ENCODE measurements at places on chromosomes 5 and 9. TPM values are rescaled to one million over a fixed set of nuclear protein-coding genes. Genes with fewer than 3 reads are reported as not detected.
A peak's percentile ranks its signal among the peaks of the same experiment; 100 is the strongest.

The FANCC gene
- 24.5 TPM for total RNA-seq

The MEIKIN gene
- not detected for total RNA-seq

The LRRC26 gene
- 0.48 TPM for total RNA-seq

The SMIM33 gene
- not detected for total RNA-seq

The ANKDD1B gene
- total RNA-seq: 0.20 TPM

The COL15A1 gene
- 0.33 TPM for total RNA-seq

The PCDHA13 gene
- 1.2 TPM for total RNA-seq

GRCh38 chr9:84519413-84519812, 150.1 kb upstream of the NTRK2 start:
- DNase-seq: no peak

DNA sequence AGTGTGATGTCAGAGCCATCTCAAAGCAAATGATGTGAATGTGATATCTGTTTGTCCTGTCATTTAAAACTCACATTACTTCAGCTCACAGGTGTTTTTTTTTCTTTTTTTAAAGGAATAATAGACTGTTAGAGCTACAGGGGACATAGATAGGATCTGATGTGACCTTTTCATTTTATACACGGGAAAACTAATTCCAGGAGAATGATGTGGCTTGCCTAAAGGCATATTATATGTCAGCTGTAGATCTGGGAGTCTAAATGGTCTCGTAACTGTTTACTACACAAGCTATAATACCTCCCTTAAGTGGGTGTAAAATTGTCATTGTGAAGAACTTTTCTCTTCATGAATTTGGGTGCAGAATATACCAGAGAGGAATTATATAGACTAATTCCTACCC, 2.0 kb downstream of the NMUR2 start:
- DNase-seq: no peak

- peak; percentile 62 for DNase-seq
Observed at GRCh38 chr9:33374634-33375237, 27.6 kb downstream of the AQP7 start.

DNA sequence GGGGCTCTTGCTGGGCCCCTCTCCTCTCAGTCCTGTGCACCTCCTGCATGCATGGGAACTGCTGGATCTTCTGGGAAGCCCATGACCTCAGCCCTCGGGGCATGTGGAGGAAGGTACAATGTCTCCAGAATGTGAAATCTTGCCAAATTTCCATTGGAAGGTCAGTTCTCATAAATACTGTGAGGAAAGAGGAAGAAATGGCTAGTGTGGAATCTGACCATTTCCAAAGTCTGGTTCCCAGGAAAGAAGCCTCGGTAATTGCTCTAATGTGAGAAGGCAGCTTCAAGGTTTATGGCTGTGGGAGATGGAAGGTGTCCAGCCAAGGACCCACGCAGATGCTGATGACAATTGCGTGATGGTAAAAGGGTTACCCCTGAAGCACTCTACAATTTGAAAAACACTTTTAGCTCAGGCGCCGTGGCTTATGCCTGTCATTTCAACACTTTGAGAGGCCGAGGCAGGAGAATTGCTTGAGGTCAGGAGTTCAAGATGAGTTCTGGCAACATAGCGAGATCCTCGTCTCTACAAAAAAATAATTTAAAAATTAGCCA, 8.1 kb upstream of the IL17B start:
- DNase-seq: no peak

GRCh38 chr9:120579139-120580050, 572 bp downstream of the CDK5RAP2 start:
- DNase-seq: no peak

- DNase-seq: no peak
Observed at GRCh38 chr9:33354651-33355211, 47.6 kb downstream of the AQP7 start.

DNA sequence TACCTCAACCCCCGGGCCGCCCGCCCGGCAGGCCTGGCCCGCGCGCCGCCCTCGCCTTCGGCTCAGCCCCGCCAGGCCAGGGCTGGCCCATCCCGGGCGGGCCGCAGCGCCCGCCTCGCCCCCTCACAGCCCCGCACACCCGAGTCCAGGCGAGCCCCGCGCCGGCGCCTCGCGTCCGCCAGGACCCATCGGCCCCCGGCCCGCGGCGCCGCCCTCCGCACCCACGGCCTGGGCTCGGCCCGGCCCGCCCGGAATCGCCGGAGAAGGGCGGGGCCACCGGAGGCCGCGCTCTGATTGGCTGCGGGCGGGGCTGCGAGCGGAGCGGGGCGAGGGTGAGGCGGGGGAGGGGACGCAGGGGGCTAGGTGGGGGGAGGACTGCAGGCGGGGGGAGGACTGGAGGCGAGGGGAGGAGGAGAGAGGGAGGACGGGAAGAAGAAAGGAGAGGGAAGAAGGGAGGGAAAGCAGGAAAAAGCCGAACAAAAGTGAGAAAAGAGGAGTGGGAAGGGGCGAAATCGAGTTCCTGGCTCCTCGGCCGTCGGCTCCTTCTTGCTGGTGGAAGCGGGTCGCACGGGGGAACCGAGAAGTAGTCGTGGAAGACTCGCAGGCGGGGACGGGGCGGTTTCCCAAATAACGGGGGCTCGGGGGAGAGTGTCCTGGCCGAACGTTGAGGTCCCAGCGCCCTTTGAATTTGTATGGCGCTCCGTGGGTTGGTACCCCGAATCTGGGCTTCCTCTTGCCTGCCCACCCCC, 472 bp upstream of the UBTD2 start:
- peak; percentile 78 for DNase-seq

DNA sequence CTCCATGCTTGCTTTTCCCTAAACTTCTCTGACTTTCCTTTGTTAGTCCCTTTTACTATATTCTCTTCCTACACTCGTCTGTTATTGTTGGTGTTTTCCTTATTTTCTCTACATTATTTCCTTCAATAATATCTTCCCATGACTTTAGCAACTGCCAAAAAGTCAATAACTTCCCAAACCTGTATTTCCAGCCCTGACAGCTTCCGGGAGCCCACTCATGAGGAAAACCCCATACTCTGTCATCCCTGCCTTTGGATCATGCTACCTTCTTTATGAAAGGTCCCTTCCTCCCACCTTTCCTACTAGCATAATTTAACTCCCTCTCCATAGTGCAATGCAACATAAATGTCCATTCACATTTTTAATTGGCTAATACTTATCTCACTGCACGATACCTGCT, 144.0 kb upstream of the CDH6 start:
- DNase-seq: no peak

DNA sequence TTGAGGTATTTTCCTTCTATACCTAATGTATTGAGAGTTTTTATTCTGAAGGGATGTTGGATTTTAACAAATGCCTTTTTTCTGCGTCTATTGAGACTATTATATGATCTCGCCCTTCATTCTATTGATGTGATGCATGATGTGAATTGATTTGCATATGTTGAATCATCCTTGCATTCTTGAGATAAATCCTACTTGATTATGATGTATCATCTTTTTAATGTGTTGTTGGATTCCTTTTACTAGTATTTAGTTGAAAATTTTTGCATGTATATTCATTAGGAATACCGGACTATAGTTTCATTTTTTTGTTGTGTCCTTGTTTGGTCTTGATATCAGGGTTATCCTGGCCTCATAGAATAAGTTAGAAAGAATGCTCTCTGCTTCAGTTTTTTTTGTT, 169.7 kb downstream of the NPR3 start:
- no peak for DNase-seq

DNA sequence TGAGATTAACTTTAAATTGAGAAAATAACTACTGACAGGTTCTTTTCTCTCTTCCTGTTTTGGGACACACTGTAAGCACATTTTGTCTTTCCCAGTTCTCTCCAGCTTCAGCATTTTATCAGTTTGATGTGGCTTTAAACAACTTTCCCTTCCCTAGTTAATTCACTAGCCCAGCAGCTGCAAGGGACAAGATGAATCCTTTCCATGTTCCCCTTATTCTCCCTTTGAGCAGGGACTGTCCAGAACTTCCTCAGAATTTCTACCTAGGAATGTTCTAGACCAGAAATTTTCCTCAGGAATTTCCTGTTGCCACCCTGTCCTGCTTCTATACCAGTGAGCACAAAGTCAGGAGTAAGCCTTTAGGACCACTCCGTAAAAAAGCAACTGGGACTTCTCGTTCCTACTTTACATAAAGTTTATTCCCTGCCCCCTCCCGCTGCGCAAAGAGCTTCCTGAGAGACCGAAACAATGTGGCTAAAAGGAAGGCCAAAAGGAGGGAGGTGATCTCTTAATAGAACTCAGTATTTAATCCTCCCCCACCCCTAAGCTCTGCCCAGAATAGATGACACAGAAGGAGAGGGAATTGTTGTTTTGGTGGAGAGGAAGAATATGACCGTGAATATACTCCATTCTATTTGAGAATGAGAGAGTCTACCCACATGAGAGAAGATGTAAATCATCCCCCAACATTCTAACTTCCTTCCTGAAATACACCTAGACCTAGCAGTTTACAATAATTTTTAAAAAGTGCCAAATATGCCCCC, 61.9 kb downstream of the GLIS3 start:
- no peak for DNase-seq
